HCEC 1CT (cell line): ENCODE measurements at places on chromosomes 6 and 20.

DNA sequence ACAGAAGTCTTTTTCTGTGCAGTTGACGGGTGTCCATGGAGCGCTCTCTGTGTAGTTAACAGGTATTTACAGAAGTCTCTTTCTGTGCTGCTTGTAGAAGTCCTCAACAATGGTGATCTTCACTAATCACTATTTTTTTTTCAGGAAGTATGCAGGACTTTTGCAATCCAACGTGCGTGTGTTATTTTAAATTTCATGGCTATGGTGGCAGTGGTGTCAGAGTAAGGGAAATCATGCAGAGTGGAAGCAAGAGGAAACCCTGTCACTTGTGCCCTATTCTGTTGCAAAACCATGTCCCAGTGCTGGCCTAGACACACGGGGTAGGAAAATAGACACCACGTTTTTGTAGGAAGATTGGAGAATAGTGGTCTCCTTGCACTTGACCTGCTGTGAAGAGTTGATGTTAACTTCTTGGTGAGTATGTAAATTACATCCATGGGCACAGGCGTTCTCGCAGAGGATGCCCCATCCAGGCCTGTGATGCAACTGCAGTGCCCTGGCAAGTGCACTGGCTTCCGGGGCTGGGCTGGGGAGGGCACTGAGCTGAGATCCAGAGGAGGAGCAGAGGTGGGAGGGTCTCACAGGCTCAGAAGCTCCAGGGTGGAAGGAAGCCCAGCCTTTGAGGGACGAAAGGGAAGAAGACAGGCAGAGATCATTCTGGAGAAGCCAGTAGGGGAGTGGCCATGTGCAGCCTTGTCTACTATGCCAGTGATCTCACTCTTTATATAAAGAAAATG is 146.5 kb downstream of the SYCP2 start:
- no peak for DNase-seq

GRCh38 chr6:40395698-40396076 is 191.5 kb downstream of the LRFN2 start:
- no peak for DNase-seq

- DNase-seq = no peak
Observed at GRCh38 chr20:16224836-16225235, 348.4 kb downstream of the KIF16B start.

- no peak for DNase-seq
Observed at GRCh38 chr6:84920021-84920420, 155.6 kb upstream of the TBX18 start.

GRCh38 chr6:42091718-42092023 is 41.3 kb downstream of the TAF8 start:
- DNase-seq = no peak

- DNase-seq = no peak
Observed at GRCh38 chr6:4362326-4362725, 227.0 kb upstream of the ECI2 start.

DNA sequence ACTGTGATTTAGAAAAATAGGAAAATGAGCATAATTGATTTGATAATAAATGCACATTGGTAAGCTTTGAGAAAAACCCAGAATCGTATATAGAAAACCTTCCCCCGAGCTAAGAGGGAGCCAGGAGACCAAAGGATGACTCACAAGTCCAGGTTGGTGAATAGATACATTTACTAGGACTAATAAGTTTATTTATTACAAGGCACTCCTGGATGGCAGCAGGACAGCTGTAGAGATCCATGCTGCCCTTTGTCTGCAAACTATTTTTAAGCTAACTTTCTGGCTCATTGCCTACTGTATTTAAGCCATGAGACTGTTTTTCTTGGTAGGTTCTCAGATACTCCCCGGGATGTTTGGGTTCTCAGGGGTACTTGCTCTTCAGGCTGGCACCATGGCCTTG is 13.4 kb downstream of the CASP8AP2 start:
- peak; percentile 13 for DNase-seq

- peak; percentile 85 for DNase-seq
Observed at GRCh38 chr6:108650781-108651180, 90.1 kb downstream of the FOXO3 start.

GRCh38 chr6:71544028-71544427 is 255.4 kb downstream of the OGFRL1 start:
- peak; percentile 65 for DNase-seq

GRCh38 chr6:164337024-164337924 is 922.8 kb downstream of the QKI start:
- DNase-seq = no peak

GRCh38 chr6:153980171-153980570 is 58.9 kb upstream of the OPRM1 start:
- peak; percentile 43 for DNase-seq

- DNase-seq = no peak
Observed at GRCh38 chr6:136365776-136366354, 76.2 kb upstream of the BCLAF1 start.

- DNase-seq = peak; percentile 45
Observed at GRCh38 chr6:10521104-10521808, at the start of gene GCNT2. Gene GCNT2 (plus strand): TSS chr6:10521351. CDS start chr6:10528912, 7,561 bp downstream.

DNA sequence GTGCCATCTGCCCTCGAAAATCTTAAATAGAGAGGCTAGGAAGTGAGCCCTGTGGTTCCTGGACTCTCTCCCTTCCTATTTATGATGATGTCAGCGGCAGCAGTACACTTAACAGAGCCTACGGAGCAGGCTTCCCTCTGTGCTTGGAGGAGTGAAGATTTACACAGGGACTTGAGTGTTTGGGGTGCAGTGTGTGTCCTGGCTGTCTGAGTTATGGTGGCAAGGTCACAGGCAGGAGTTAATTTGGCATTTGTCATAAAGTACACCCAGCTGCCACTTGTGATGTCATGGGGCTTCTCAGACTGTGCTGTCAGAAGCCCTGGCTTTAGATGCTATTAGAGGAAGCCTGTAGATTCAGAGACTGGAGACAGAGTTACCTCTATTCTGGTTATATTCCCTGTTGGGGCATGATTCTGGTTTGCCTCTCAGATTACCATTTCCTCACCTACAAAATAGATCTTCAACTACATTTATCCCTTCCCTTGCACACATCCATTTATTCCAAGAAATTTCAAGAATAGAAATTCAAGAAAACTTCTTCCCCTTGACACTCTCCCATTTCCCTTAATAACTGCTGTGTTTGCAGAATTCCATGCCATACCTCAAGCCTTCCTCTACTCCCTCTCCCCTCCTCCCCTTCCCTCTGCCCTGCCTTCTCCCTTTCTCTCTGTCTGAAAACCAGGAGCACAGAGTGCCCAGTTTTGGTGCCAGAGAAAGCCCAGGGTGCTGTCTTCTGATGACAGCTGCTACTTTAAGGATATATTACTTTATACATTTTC is 72.1 kb downstream of the SLC24A3 start:
- DNase-seq = no peak
